ENCODE measurements at places on chromosomes 4 and X. TPM values are rescaled to one million over a fixed set of nuclear protein-coding genes. Genes with fewer than 3 reads are reported as not detected.

The CRMP1 gene
- polyA plus RNA-seq, result 24.0 TPM

The ESX1 gene
- polyA plus RNA-seq, result not detected

The KIT gene
- polyA plus RNA-seq, result 10.6 TPM

The SYTL4 gene
- polyA plus RNA-seq, result 6.4 TPM

The BCOR gene
- polyA plus RNA-seq, result 25.3 TPM

The CPLX1 gene
- polyA plus RNA-seq, result 0.91 TPM

The MCF2 gene
- 0.20 TPM for polyA plus RNA-seq
